CD4-positive, alpha-beta T cell (primary cell): ENCODE measurements at places on chromosomes 7 and 10. TPM values are rescaled to one million over a fixed set of nuclear protein-coding genes. Genes with fewer than 3 reads are reported as not detected.

SORBS1 gene
- total RNA-seq = 1.4 TPM

- H3K36me3 ChIP-seq = no peaks in the 10 kb centered on the region
- no peak for DNase-seq
- H3K27me3 ChIP-seq = no peaks in the 10 kb centered on the region
- H3K27ac ChIP-seq = no peak overlapping the region
Measured at GRCh38 chr7:47088329-47089067, 493.4 kb downstream of the TNS3 start.

DEPP1 gene
- not detected for total RNA-seq

DNA sequence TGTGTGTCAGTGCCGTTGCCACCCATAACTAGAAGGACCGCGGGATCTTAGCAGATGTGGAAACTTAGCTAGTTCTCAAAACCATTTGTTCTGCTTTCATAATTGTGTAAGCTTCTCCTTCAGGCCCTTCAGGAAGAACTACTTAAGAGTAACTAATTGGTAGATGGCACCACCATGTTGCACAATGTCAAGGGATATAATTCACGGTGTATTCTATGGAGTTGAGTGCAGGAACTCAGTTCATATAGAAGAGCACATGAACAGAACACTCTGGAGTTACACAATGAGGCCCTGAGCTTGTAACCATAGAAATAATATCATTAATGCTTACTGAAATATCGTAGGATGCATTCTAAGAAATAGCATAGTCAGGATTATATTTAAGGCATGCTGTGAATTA, 126.5 kb upstream of the GAD2 start:
- DNase-seq = no peak
- no peaks in the 10 kb centered on the region for H3K36me3 ChIP-seq
- H3K4me3 ChIP-seq = no peak overlapping the region
- peaks cover 10% of the 10 kb centered on the region for H3K27me3 ChIP-seq
- H3K27ac ChIP-seq = no peak overlapping the region

DNA sequence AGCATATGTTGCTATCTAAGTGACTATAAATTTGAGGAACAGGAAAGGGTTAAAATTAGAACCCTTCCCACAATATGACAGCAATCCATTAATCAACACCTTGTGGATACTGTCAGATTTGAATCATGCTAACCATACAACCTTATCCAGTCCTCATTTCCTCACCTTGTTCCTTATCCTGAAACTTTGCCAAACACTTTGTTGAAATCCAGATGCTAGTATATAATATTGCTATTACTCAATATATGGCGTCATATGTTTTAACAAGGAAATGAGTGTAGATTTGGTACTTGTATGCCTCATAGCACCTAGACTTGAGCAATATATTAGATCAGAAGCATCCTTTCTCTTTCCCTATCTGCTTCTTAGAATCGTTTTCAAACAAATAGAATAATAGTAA, 66.3 kb upstream of the SLC25A13 start:
- no peak overlapping the region for H3K27ac ChIP-seq
- no peak for DNase-seq
- H3K4me1 ChIP-seq = no peaks in the 10 kb centered on the region

DNA sequence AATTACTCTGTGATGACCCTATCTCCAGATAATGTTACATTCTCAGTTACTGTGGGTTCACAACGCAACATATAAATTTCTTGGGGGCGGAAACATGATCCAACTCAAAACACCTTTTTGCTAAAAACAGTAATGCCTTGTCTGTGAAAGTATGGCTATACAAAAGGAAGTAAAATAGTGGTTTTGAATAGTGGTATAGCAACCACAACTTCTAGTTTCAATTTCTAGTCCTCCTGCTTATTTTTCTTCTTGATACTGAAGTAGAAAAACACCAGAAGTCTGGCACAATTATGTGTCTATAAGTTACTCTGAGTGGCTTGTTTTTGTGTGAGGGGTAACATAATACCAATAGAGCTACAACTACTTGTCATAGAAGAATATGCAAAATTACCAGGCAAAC, 21.5 kb upstream of the ZNF800 start:
- H3K4me3 ChIP-seq = peak overlapping the region; percentile 4
- H3K27me3 ChIP-seq = no peaks in the 10 kb centered on the region
- peaks cover 23% of the 10 kb centered on the region for H3K4me1 ChIP-seq
- peak overlapping the region; percentile 74 for H3K27ac ChIP-seq

DNA sequence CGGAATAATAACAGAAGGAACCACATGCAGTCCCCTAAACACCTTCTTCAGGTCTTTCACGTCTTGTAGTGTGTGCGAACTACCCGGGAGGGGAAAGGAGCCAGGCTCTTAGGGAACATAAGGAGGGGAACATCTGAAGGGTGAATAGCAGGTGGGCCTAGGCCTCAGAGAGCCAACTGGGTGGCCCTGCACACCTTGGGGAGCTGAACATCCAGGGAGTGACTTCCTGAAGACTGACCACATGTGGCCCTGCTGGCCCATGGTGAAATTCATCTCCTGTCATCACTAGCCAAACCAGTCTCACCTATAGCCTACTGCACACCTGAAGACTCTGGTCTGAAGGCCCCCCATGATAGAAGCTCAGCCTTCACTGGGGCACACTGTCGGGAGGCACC, 5.6 kb downstream of the CALML3 start:
- DNase-seq = no peak
- H3K4me1 ChIP-seq = no peaks in the 10 kb centered on the region
- no peak overlapping the region for H3K4me3 ChIP-seq

PLEKHS1 gene
- 0.08 TPM for total RNA-seq

GRCh38 chr7:100356416-100357068, 1.4 kb upstream of the PILRB start:
- no peak overlapping the region for H3K4me3 ChIP-seq
- peaks cover 84% of the 10 kb centered on the region for H3K36me3 ChIP-seq
- no peaks in the 10 kb centered on the region for H3K27me3 ChIP-seq
- DNase-seq = no peak

- H3K4me1 ChIP-seq = no peaks in the 10 kb centered on the region
- H3K27me3 ChIP-seq = no peaks in the 10 kb centered on the region
- H3K4me3 ChIP-seq = no peak overlapping the region
- H3K36me3 ChIP-seq = peaks cover 67% of the 10 kb centered on the region
- no peak for DNase-seq
Measured at GRCh38 chr7:157233677-157234076, 95.0 kb downstream of the UBE3C start.

EPO gene
- total RNA-seq = not detected

DNA sequence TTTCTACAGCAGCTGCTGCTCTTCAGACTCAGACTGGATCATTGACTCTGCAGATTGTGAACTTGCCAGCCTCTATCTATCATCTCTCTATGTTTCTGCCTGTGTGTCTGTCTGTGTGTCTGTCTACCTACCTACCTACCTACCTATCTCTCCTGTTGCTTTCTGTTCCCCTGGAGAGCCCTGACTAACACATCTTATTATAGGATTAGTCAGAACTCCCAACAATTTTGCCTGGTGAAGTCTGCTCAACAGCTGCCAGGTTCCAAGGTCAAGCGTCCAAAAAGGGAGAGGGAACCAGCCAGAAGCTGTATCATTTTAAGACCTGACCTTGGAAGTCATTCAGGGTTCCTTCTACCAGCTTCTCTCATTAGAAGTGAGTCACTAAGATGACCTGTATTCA, 579.0 kb upstream of the DPP6 start:
- no peaks in the 10 kb centered on the region for H3K36me3 ChIP-seq
- no peak overlapping the region for H3K4me3 ChIP-seq
- H3K27me3 ChIP-seq = no peaks in the 10 kb centered on the region
- H3K27ac ChIP-seq = no peak overlapping the region

DNA sequence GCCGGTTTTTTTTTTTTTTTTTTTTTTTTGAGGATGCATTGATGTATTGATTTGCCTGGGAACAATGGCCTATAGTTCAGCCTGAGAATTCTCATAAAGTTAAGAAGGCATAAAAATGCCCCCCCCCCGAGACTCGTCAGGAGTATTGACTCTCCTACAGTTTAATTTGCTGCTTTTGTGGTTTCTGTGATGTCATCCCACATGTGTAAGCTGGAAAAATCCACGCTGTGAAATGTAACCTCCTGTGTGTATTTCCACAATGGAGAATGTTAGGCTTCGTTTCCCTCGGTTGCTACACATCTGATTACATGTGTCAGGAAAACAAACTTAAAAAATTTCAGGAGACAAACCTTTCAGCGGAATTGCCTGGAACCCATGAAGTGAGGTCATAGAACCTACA, 117.9 kb downstream of the FANK1 start:
- H3K27me3 ChIP-seq = no peaks in the 10 kb centered on the region
- H3K36me3 ChIP-seq = no peaks in the 10 kb centered on the region
- no peaks in the 10 kb centered on the region for H3K4me1 ChIP-seq

NME8 gene
- not detected for total RNA-seq

DNA sequence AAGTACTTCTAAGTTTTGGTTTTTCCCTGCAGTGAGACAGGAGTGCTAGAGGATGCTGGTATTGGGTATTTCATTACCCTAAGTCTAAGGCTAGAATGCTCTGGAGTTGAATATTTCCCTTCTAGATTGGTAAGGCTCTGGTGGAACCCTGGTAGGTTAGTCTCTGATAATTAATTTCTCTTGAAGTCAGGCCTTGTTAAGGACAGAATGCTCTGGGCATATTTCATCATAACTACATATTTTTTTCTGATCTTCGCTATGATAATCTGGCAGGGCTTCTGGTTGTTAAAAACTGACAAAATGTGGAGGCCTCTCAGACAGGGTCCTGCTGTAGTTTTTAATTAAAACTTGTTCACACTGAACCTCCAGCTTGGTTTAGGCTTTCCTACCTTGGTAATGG, 83.8 kb downstream of the CDK13 start:
- no peaks in the 10 kb centered on the region for H3K27me3 ChIP-seq
- no peaks in the 10 kb centered on the region for H3K4me1 ChIP-seq
- no peak overlapping the region for H3K4me3 ChIP-seq

GRCh38 chr7:132112657-132113056, 463.6 kb downstream of the PLXNA4 start:
- no peak overlapping the region for H3K4me3 ChIP-seq
- no peaks in the 10 kb centered on the region for H3K36me3 ChIP-seq
- no peaks in the 10 kb centered on the region for H3K27me3 ChIP-seq
- H3K27ac ChIP-seq = no peak overlapping the region
- no peak for DNase-seq
- no peaks in the 10 kb centered on the region for H3K4me1 ChIP-seq

GRCh38 chr7:41729059-41729458, 26.2 kb upstream of the INHBA start:
- no peak overlapping the region for H3K4me3 ChIP-seq
- no peak overlapping the region for H3K27ac ChIP-seq
- H3K27me3 ChIP-seq = no peaks in the 10 kb centered on the region
- H3K36me3 ChIP-seq = no peaks in the 10 kb centered on the region
- DNase-seq = no peak

DNA sequence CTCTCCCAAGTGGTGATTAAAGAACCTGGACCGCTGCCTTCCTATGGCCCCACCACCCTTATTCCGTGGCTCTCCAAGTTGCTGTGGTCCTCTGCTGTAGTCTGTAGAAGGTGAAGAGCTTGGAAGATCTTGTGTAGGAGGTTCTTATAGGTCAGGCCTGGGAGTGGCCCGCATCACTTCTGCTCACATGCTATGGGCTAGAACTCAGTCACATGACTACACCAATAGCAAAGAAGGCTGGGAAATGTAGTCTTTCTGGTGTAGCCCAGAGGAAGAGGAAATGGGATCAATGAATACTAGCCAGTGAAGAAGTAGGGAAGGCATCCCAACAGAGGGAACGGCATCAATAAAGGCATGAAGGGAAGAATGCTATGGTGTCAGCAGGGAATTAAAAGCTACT, 41.3 kb upstream of the AOAH start:
- H3K27ac ChIP-seq = no peak overlapping the region
- no peaks in the 10 kb centered on the region for H3K4me1 ChIP-seq
- no peaks in the 10 kb centered on the region for H3K36me3 ChIP-seq
- H3K27me3 ChIP-seq = no peaks in the 10 kb centered on the region
- no peak for DNase-seq
